ENCODE measurements at places on chromosomes 12 and 14. TPM values are rescaled to one million over a fixed set of nuclear protein-coding genes. Genes with fewer than 3 reads are reported as not detected.
A peak's percentile ranks its signal among the peaks of the same experiment; 100 is the strongest.

DNA sequence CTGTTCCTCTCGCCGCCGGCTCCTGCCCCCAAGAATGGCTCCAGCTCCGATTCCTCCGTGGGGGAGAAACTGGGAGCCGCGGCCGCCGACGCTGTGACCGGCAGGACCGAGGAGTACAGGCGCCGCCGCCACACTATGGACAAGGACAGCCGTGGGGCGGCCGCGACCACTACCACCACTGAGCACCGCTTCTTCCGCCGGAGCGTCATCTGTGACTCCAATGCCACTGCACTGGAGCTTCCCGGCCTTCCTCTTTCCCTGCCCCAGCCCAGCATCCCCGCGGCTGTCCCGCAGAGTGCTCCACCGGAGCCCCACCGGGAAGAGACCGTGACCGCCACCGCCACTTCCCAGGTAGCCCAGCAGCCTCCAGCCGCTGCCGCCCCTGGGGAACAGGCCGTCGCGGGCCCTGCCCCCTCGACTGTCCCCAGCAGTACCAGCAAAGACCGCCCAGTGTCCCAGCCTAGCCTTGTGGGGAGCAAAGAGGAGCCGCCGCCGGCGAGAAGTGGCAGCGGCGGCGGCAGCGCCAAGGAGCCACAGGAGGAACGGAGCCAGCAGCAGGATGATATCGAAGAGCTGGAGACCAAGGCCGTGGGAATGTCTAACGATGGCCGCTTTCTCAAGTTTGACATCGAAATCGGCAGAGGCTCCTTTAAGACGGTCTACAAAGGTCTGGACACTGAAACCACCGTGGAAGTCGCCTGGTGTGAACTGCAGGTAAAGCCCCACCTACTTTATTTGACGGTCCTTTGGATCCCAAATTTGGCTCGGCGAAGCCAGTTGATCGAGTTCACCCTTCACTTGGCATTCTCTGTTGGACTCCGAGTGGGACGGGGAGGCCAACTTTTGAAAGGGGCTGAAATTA is 1.5 kb downstream of the WNK1 start:
- DNase-seq = peak; percentile 67

- DNase-seq = no peak
Measured at GRCh38 chr14:24267516-24267915, 3.9 kb downstream of the RABGGTA start.

DNA sequence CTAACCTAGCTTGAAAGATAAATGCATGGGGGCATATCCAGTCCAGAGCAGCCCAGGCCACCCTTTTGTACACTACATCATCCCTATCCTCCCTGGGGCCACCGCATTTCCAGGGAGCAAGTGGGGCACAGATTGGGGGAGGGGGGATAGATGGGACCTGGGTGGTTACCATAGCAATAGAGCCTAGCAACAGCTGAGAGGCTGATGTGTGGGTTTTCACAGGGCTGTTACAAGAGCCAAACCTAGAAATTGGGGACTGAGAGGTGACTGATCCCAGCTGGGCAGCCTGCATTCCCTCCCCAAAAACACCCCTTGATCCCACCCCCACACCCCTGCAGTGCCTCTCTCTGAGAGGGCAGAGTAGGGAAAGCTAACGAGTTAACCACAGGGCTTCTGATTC is 3.7 kb upstream of the ZNF384 start:
- DNase-seq = no peak

DNA sequence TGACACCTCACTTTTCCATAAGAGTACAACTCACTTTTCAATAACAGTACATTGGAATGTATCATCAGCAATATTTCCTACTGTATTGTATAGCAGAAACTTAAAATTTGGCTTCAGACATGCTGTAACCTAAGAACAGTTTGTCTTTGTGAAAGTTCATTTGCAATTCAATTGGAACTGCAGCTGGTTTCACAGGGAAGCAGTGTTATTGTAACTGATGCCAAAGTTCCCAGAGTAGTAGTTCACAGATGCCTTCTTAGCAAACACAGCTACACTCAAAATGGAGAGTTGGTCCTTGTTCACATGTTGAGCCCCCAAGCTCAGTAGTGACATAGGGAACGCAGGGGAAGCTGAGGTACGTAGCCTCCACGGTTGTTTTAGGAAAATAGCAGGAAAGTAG is 23.3 kb downstream of the PPP1R36 start:
- DNase-seq = no peak

DNA sequence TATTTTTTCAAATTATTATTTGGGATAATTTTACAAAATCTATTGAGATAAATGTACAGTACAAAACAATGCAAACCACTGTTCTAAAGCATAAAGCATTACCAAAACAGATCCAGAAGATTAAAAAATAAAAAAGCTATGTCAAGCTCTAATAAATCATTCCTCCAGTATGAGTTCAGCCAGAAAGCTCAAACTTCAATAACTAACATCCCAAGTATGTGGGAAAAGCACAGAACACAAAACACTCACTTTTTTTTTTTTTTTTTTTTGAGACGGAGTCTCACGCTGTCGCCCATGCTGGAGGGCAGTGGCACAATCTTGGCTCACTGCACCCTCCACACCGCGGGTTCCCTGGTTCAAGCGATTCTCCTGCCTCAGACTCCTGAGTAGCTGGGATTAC is 11.3 kb downstream of the SAV1 start:
- no peak for DNase-seq

The TSPAN19 gene
- total RNA-seq = not detected

Measured in Calu3 (cell line).